ENCODE measurements at places on chromosomes 4 and X.

GRCh38 chrX:39755143-39756032, 342.4 kb downstream of the BCOR start:
- DNase-seq, result no peak

GRCh38 chr4:7206385-7206784, 14.0 kb downstream of the SORCS2 start:
- no peak for DNase-seq

- DNase-seq, result no peak
Observed at GRCh38 chr4:10417740-10418139, 39.5 kb downstream of the ZNF518B start.

DNA sequence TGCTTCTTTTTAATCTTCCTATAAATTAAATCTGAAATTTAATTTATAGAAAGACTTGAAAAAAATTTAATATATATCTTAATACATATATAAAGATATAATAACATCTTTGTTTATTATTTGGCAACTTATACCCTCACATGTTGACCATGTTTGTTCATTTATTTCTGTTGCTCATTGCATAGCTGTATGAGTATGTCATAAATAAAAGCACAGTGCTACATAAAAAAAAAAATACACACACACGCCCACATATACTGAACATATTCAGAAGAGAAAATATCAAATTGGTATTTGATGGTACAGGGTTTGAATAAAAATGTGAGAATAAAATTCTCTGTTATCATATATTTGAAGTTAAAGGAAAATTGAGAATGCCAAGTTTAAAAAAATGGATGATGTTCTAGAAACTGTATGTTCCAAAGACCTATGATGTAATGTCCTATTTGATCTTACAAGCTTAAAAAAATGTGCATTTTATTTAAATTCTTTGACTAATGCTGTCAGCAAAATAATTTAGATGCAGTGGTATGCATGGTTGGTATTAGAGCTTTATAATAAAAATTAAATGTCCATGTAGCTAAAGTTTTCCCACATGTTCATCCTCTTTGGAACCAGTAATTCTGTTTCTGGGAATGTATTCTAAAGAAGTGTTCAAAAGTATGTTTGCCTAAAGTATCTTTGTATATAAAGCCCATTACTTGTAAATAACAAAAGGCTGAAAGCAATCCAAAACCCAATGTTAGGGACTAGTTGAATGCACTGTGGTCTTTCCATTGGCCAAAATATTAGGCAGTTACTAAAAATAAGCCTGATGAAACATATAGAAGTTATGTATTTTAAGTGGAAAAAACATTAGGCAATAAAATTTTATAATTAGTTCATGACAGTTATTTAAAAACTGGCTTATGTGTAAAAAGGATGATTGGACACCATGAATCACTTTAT, 12.9 kb downstream of the TMEM184C start:
- DNase-seq, result no peak

- DNase-seq, result no peak
Observed at GRCh38 chr4:26542991-26543390, 40.9 kb upstream of the TBC1D19 start.

- no peak for DNase-seq
Observed at GRCh38 chr4:159435561-159436023, 332.7 kb downstream of the RAPGEF2 start.

DNA sequence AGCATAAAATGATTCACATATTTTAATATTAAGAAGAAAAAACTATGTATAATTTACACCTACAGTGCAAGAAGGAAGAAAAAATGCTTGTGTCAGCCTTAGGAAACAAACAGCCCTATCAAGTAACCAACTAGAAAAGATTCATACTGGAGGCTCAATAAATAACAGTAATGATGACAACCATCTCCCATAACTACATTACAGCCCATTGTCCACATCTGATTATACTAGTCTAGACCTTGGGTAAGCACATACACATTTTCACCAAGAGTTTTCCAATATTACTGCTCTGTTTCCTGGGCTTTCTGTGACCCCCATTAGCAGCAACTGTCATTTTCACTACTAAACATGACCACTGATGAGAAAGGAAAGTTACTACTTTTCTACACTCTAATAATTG, 169.7 kb downstream of the MAB21L2 start:
- no peak for DNase-seq

DNA sequence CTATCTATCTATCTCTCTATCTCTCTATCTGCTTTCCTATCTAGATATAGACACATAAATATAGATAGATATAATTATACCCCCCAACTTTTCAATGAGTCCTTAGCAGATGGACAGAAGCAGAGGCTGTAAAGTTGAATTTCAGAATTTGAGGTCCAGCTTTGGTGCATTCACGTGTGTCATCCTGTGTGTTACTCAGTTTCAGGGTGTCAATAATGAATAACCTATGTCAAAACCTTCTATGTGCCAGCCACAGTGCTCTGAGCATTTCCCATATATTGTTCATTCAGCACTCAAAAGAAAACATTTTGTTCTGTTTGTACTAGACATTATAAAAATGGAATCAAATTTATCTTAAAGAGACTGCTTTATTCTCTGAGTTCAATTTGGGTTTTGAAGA, 310.0 kb downstream of the ARHGAP24 start:
- no peak for DNase-seq

DNA sequence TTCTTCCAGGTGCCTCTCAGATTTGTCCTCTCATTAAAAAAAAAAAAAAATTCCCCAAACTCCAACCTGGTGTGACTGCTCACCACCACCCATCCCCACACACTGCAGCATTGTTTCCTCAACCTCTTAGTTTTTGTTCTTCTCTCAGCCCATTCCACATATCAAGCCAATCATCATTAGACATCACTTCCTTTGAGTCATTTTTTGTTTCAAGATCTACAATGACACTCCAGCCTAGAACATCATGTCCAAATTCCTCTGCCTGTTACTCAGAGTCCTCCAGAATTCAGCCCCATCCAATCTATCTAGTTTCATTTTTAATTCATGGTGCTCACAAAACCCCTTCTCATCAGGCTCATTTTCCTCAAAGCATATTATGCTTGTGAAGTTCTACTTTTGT, 262.5 kb upstream of the TEX13A start:
- DNase-seq, result no peak

DNA sequence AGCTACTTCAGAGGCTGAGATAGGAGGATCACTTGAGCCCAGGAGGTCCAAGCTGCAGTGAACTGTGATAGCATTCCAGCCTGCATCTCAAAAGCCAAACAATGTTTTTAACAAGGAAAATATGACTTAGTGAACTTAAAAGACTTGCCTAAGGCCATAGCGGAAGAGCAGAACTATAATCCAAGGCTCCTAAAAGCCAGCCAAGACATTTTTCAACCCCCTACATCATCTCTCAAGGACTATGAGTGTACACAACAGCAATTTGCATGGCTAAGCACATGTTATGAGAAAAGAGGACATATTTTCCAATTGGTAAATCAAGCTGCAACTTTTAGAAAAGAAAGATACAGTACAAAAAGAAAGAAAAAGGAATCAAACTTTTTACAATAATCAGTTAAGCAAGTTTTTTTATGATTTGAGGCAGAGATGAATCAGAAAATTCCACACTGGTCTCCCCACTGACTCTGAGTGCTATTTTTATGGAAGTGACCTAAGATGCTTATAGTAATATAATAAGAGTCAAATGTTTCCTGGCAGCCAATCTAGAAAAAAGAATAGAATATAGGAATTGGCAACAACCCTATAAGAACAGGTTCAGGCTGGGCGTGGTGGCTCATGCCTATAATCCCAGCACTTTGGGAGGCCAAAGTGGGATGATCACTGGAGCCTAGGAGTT, 9.8 kb upstream of the ACOT9 start:
- no peak for DNase-seq

DNA sequence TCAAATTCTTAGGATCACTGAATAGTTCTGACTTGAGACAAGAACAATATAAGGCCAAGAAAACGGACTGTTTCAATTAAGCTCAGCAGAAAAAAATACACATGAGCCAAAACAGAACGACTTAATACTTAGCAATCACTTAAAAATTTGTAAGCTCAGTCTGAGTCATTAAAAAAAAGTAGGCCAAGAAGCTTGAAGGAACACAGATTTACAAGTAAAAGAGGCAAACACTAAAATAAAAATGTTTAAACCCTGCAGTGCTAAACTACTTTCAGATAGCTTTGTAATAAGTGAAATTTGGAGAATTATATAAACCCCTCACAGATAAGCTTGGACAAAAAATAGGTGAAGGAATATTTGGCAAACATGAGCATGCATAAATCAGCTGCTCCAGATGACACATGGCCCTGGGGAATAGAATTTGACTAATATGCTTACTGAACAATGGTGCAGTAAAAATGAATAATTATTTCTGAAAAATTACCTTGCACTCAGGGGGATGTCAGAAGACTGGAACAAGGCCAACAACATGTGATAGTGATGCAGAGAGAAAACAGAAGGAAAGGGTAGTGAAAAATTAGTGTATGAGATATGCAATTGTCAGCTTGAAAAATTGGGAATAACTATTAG, 49.6 kb downstream of the LNX1 start:
- no peak for DNase-seq

GRCh38 chr4:106329041-106329618, 12.8 kb downstream of the AIMP1 start:
- DNase-seq, result no peak

Data from GM18507 (cell line).